ENCODE measurements at places on chromosomes 7 and 10. TPM values are rescaled to one million over a fixed set of nuclear protein-coding genes. Genes with fewer than 3 reads are reported as not detected.

The COBL gene
- 3.2 TPM for total RNA-seq

The SORCS3 gene
- not detected for total RNA-seq

The MCM10 gene
- 23.8 TPM for total RNA-seq

The HABP2 gene
- total RNA-seq, result 0.14 TPM

The AGMO gene
- 0.92 TPM for total RNA-seq

The CALML5 gene
- not detected for total RNA-seq

The CALN1 gene
- total RNA-seq, result not detected

The TBC1D12 gene
- 5.9 TPM for total RNA-seq

The PON1 gene
- total RNA-seq, result 0.79 TPM

The VAX1 gene
- 1.5 TPM for total RNA-seq

The AKR1C8 gene
- total RNA-seq, result 0.07 TPM

The FAM237B gene
- 0.04 TPM for total RNA-seq

The FFAR4 gene
- 0.13 TPM for total RNA-seq

The MMP21 gene
- total RNA-seq, result not detected

The CCDC186 gene
- total RNA-seq, result 6.5 TPM

The PRKRIP1 gene
- 22.2 TPM for total RNA-seq

The MKX gene
- total RNA-seq, result not detected

The CFTR gene
- total RNA-seq, result not detected

The SUN3 gene
- 0.13 TPM for total RNA-seq

Data from A549 treated with dexamethasone at 1 μM for 4 hours (cell line).